T-helper 1 cell (primary cell): ENCODE measurements at places on chromosomes 7 and 10.

- no peak for DNase-seq
Measured at GRCh38 chr10:115020449-115020848, 72.7 kb upstream of the ATRNL1 start.

GRCh38 chr10:59655309-59655708, 54.3 kb downstream of the SLC16A9 start:
- DNase-seq = no peak

DNA sequence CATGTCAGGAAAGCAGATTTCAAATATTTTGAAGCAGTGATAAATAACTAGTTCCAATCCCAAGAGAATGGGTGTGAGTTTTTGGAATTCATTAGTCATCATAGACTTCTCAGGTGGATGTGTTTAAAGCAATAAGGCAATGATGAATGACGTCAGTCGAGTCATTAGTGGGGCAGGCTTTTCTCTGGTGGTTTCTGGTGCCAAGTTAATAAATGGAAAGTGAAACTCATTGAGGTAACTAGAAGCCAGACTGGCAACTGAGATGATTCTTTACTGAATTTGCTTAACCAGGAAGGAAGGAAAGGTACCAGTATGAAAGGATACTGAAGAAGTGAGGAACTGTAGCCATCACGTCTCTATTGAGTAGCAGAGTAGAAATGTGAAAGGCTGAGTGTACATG, 311.0 kb downstream of the GPAM start:
- DNase-seq = peak; percentile 0

DNA sequence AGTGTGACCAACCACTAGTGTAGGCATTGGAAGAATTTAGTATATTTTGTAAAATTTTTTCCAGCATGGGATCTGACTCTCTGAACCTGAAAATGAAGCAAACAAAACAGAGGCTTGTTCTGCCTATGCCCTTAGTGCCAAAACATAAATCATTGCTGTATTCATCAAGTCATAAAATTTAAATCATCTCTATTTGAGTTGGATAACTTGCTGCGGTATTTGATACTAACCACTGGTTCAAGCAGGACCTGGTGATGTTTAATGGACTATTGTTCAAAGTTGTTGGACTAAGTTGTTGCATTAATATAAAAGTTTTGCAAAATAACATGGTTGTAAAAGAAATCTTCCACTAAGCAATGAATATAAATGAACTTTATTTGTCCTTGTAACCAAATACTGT, 19.8 kb upstream of the RPA3 start:
- DNase-seq = no peak

GRCh38 chr7:78852951-78853350, 600.5 kb downstream of the MAGI2 start:
- DNase-seq = no peak

DNA sequence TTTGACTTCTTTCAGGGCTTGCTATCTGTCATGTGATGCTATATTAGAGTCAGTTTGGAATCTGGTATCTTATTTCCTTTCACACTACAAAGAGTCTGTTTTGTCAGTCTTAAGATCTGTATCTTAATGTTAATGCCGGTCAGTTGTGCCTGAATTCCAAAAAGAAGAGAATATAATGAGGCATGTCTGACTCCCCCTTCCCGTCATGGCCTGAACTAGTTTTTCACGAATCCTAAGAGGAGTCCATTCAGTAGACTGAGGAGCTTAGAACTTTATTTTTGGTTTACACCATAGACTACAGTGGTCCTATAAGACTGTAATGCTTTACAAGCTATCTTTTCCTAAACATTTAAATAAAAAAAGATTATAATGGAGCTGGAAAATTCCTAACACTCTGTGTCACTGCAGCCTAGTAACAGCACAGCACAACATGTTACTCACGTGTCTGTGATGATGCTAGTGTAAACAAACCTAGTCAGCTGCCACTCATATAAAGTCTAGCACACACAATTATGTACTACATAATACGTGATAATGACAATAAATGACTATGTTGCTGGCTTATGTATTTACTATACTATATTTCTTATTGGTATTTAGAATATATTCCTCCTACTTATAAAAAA, 50.6 kb downstream of the VPS41 start:
- DNase-seq = no peak

GRCh38 chr7:158161194-158161593, 426.4 kb downstream of the PTPRN2 start:
- DNase-seq = no peak

DNA sequence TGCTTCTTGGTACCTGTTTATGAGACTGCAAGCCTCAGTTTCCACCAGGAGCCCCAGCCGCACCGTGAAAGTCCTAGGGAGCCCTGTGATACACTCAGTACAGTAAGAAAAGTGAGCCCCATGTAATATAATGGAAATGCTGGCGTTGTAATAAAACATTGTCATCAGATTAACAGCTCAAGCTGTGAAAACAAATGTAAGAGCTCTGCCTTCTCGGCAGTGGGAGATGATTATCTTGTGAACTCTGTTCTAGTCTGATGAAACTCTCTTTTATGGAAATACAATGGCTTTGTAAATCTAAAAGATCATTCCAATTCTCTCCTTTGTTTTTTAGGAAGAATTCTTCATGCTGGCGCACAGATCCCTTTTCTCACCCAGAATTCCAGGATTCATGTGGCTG, 299.9 kb downstream of the ABCA13 start:
- DNase-seq = no peak

- DNase-seq = peak; percentile 35
Measured at GRCh38 chr7:36871355-36871738, 147.1 kb upstream of the AOAH start.

- no peak for DNase-seq
Measured at GRCh38 chr10:69847883-69848282, 46.2 kb downstream of the COL13A1 start.

DNA sequence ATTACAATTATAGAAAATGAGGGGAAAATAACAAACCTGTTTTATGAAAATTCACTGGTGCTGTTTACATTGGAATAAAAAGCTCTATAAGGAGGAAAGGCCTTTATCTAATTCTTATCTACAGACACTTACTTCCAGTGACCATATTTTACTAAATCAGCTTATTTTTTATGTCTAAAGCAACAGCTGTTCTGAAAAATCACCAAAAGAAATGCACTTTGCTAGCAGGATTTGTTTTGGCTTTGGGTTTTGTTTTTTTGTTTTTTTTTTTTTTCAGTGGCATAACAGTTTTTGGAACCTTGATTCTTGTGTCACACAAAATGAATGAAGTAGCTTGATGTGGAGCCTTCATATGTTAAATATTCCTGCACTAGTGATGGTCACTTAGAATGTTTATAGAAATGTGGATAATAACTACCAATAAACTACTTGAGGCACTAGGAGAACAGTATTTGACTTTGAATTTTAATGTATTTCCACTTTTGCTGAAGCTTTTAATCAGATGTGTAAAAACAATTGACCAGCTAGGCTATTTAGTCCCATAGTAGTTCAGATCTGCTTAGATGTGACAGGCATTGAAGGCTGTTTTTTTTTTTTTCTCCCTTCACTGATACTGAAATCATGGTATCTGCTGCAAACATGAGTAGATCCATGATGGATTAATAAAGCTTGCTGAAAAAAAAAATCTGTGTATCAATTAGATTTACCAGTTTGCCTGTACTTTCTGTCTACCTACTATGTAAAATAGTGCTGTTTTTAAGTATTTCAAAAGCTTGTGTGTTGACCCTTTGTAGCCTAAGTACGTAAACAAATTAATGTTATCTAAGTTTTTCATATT, 2.8 kb downstream of the ARL4A start:
- no peak for DNase-seq

DNA sequence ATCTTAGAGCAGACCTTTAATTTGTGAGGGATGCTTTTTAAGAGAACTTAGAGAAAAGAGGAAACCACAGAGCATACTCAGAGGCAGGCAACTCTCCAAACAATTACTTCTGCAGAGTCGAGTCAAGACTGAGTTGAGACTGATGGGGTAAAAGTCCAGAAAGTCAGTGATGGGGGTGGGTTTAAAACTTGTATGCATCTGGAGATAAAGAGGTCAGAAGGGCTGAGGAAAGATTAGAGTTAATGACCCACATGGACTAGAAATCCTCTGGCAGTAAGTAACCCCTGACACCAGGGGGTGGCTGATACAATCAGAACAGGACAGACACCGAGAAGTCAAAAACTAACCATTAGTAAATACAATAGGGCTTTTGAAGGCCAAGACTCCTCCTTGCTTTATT, 42.4 kb upstream of the SEPTIN7 start:
- no peak for DNase-seq

GRCh38 chr7:137731436-137731835, 115.3 kb downstream of the DGKI start:
- DNase-seq = no peak

DNA sequence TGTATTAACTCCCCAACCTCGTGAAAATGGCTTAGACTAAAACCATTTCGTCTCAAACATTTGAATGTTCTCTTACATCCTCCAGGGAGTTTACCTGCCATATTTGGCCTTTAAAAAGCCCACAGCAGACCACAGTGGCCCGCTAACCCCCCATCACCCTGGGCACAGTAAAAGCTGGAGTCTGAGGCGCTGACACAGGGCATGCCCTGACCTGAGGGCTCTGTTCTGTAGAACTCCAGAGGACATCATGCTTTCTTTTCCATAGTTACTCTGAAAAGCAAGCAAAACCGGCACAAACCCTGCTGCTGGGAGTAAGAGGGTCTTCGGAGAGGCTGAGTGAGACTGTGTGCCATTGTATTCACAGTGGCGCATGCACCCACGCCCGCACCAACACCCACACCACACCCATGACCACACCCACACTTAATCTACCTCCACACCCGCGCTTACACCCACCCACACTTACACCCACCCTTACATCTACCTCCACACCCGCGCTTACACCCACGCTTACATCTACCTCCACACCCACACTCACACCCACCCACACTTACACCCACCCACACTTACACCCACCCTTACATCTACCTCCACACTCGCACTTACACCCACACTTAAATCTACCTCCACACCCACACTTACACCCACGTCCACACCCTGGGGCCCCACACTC, 32.1 kb downstream of the LRRC27 start:
- DNase-seq = no peak

DNA sequence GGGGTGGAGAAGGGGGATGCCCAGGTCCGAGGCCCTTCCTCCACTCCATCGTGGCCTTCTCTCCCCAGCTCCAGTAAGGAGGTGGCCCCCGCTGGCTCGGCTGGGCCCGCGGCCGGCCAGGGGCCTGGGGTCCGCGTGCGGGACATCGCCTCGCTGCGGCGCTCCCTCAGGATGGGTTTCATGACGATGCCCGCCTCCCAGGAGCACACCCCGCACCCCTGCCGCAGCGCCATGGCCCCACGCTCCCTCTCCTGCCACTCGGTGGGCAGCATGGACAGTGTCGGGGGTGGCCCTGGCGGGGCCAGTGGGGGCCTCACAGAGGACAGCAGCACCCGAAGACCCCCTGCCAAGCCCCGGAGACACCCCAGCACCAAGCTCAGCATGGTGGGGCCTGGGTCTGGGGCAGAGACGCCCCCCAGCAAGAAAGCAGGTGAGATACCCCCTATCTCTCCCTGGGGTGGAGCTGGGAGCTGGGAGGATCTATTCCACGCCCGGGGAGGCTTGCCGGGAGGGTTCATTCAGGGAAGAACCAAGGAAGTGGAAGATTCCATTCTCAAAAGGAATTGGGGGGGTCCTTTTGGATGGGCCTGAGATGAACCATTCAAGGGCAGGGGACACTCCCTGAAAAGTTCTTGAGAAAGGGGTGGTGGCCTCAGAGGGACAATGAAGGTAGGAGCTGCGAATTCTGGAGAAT, 3.2 kb downstream of the NYAP1 start:
- DNase-seq = no peak

DNA sequence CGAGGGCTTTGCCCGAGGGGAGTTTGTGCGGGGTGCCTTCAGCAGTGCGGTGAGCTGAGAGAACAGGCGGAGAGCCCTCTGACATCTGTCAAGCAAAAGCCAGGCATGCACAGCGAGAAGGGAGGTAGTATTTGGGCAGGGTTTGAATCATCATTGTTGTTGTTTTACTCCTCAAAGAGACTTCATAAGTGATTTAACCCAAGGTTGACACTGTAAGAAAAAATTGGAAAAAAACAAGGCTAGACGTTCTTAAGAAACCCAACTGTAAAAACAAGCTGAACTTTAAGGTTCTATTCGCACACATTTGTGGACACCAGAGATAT, 1.3 kb downstream of the ADAM22 start:
- DNase-seq = no peak

- DNase-seq = peak; percentile 80
Measured at GRCh38 chr7:150974468-150975391, 3.4 kb downstream of the KCNH2 start.
